HCT116 (cell line): ENCODE measurements at places on chromosomes 1 and 21. TPM values are rescaled to one million over a fixed set of nuclear protein-coding genes. Genes with fewer than 3 reads are reported as not detected.
A peak's percentile ranks its signal among the peaks of the same experiment; 100 is the strongest.

C1orf94 gene
- not detected for total RNA-seq

RNF186 gene
- not detected for total RNA-seq

NID1 gene
- 0.32 TPM for total RNA-seq

KIAA1614 gene
- total RNA-seq = 0.25 TPM

ASCL5 gene
- total RNA-seq = 0.15 TPM

EXO1 gene
- total RNA-seq = 32.9 TPM

TNFRSF18 gene
- 56.2 TPM for total RNA-seq

LIPI gene
- total RNA-seq = not detected

PROK1 gene
- 0.22 TPM for total RNA-seq

DNA sequence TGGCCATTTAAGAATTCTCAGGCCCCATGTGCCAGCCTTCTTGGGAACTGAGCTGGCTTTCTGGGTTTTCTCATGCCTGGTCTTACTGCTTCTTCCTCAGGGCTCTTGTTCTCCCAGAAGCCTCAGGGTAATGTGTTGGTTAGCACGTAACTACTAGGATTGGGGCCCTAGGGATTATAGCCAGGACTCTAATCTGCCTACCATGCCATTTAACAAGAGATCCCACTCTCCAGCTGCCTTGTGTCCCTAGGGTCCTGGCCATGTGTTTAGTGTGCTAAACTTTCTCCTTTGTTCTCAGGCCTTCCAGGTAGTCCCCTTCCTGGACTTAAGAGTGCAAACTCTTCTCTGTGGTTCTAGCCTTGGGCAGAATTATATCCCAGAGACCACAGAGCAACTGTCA is 2.2 kb upstream of the SH3BGRL3 start:
- no peak for DNase-seq

DNA sequence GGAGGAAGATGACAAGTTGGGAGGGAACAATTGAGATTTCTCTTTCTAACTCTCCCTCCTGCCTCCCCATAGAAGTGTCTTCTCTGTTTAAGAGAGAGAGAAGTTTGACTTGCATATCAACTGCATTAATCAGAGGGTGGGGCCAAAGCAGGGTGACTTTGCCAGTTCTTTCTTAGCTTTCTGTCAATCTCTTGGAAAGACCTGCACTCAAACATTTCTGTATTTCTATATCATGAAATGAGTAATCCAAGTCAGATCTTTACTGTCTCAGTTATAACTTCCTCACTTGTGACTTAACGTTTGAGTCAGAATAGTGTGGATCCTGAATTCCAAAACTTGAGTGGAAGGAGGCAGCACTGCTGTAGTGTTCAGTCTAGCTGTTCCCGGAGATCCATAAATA is 180.8 kb upstream of the KCNK2 start:
- no peak for DNase-seq

GRCh38 chr1:237702161-237702560 is 188.6 kb downstream of the ZP4 start:
- DNase-seq = no peak

- no peak for DNase-seq
Observed at GRCh38 chr1:94094469-94095111, 26.4 kb downstream of the ABCA4 start.

DNA sequence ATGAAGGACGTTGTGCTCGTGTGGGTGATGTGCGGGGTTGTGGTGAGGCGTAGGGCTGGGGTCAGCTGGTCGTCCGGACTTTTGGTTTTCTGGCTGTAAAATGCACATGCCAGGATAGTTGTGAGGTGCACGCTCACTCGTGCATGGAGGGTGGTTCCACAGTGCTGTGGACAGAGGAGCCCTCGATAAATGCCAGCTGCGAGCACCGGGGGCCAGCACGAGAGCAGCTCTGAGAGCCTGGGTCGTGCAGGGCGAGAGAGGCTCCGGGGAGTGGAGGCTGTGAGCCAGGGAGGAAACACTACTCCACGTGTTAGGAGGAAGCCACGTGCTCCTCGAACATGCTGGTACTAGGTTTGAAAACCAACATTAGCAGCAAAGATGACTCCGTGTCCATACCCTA is 39.4 kb downstream of the COL18A1 start:
- DNase-seq = no peak

GRCh38 chr1:112465122-112465521 is 43.6 kb upstream of the WNT2B start:
- no peak for DNase-seq

- no peak for DNase-seq
Observed at GRCh38 chr1:201902198-201902597, 13.5 kb downstream of the SHISA4 start.

DNA sequence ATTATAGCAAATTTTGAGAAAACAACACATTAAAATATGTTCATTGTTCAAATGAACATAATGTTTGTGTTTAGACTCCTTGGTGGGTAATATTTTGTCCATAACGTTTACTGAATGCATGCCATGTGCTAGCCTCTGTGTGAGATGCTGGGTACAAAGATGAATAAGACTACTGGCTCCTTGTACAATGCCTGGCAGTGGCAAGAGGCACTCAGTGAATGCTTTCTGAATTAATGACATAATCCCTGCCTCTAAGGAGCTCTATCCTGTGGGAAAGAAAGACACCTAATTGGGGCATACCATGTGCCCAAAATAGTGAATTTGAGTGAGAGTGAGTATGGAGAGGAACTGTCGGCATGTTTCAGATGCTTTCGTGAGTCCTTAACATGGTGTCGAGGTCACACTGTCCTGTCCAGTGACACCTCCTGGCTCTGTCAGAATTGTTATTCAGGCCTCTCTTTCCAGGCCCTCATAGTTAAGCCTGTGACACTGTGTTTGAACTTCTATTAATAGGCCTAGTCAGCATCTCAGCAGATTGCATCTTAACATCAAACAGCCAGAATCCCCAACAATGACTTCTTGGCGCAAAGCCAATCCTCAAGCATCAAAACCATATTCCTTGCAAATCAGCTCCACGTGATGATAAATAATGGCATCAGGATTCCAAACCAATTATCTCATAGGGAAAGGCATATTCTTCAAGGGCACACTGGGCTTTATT is 32.8 kb upstream of the S1PR1 start:
- no peak for DNase-seq

- DNase-seq = no peak
Observed at GRCh38 chr1:30120245-30121000, 603.0 kb downstream of the MATN1 start.

GRCh38 chr1:184513966-184514365 is 127.1 kb downstream of the C1orf21 start:
- DNase-seq = no peak

- no peak for DNase-seq
Observed at GRCh38 chr1:182603646-182604174, 479 bp downstream of the RGS16 start.

DNA sequence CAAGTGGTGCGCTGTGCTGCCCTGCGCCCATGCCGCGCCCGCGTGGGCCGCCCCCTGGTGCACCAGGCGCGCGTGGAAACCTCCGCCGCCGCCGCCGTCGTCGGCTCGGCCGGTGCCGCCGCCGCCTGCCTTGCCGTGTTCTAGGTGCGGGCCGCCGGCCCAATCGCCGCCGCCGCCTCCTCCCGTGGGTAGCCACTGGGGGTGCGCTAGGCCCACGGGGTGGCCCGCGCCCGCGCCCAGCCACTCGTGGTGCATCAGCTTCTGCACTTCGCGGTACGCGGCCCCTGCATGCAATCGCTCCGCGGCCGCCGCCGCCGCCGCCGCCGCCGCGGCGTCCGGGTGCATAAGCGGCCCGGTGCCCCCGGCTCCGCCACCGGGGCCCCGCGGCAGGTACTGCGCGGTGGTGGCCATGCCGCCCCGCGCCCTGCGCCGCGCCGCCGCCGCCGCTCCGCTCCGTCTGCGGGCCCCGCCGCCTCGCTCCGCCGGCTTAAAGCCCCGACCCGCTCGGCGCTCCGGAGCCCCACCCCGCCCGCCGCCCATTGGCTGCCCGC is at the start of gene POU3F1:
POU3F1 (minus strand) TSS at position 461 of the 551 bp plus-strand sequence; CDS start at position 411, 50 bp downstream.
- no peak for DNase-seq

DNA sequence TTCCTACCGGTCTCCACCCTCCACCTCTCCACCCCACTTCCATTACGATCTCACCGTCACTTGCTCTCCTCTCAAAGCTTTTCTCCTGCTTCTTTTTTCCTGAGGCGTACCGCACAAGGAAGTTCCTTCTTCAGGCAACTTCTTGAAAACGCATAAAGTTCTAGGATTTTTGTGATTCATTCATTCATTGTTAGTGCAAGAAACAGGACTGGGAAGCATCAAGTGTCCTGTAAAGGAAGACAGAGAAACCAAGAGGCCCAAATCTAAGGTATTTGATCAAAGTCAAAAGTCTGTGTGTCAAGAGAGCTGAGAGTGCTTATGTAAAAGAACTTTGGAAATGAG is 1.3 kb upstream of the RCC2 start:
- DNase-seq = no peak

DNA sequence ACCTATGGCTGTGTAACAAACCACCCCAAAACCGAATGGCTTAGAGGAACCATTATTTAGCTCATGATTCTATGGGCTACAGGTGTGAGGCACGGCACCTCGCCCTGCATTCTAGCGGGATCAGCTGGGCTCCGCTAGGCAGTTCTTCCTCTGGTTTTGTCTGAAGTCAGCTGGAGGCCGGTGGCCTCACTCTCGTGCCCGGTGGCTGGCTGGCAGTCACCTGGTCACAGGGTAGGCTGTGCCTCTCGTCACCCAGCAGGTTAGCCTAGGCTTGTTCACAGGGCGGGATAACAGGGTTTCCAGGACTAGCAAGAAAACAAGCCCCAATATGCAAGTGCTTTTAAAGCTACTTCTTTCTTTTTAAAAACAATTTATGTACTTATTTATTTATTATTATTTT is 16.3 kb upstream of the AGPAT3 start:
- no peak for DNase-seq

DNA sequence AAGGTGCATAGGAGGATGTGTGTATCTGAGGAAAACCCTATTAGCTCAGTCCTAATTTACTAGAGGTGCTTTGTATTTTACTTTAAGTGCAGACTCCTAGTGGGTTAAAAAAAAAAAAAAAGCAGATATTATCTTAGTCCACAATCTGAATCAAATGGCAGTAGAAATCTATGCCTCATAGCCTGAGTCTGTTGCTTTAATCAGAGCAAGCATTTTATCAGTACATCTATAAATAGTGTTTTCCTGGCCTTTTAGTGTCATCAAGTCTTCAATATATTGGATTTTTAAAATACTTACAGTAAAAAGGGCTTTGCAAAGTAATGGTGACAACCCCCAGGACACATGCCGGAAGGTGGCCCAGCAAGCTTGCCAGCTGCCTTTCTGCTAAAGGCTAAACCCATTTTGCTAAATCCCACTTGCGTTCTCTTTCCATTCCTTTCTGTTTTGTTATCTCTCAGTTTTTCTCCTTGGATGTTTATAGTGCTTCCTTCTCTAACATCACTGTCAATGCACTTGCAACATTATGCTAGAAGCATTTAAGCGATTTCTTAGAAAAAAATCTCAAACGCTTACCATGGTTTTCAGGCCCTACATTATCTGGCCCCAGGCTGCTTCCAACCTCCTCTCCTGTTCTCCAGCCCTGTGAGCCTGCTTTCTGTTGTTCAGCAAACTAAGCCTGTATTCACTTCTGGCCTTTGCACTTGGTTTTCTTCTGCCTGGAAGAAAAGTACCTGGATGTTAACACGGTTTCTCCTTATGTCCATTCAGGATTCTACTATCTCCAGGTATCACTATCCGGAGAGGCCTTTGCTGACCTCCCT is 206.3 kb downstream of the PDE4B start:
- no peak for DNase-seq

GRCh38 chr1:221698579-221699349 is 43.1 kb downstream of the DUSP10 start:
- no peak for DNase-seq

- DNase-seq = no peak
Observed at GRCh38 chr1:217096200-217096599, 373.0 kb upstream of the ESRRG start.

GRCh38 chr1:116508984-116509980 is 61.5 kb downstream of the CD58 start:
- DNase-seq = peak; percentile 88

GRCh38 chr1:46484783-46485490 is 4.7 kb upstream of the DMBX1 start:
- no peak for DNase-seq
